ENCODE measurements at places on chromosomes 2 and 18.

DNA sequence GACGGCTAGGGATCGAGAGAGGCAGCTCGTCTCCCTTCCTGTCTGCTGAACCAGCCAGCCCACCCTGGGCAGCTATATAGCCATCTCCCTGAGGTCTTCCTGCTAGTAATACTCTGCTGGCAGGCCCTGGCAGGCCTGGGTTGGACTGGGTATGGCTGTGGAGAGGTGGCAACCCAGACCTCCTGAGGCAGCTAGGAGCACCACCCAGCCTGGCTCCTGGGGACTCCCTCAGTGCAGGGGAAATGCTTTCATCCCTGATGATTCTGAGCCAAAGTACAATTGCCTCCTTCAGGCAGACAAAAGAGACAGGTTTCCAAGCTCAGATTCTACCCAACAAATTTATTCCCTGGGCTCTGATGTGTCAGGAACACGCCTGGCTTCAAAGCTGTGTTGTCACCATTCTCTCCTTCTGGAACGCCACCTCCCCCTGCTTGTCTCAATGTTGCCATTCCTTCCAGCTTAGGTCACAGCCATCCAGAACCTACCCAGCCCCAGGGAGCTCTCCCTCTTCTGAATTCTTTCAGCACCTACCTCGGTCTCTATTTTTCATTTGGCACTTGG is 4.7 kb upstream of the DNAJB2 start:
- no peak for DNase-seq

GRCh38 chr2:240214790-240215675 is 74.6 kb upstream of the OTOS start:
- DNase-seq, result no peak

DNA sequence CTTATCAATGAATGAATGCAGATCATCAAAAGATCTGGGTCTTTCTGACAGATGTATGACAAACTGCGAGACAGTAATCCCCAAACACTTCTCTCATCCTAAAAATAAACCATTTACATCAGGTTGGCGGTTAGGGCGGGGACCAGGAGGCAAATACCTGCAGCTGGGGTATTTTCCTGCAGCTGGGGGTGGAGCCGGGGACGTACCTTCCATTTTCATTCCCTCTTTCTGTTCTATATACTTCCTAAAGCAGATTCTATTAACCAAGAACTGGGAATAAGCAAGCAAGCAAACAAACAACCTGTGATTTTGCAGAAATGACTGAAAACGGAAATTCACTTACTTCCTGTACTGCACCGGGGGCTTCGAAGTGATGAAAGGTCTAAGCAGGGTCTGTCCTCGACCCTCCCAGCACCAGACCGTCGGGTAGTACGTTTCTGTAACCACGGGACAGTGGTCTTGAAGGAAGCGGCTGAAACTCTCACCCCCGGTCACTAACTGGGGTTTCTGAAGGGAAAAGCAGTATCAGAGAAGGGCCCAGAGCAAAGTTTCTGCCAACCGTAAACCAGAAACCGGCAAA is 1.2 kb downstream of the ABHD3 start:
- no peak for DNase-seq

GRCh38 chr2:152523091-152523490 is 188.1 kb downstream of the FMNL2 start:
- no peak for DNase-seq

- DNase-seq, result no peak
Observed at GRCh38 chr18:24075767-24076597, 61.4 kb downstream of the TTC39C start.

DNA sequence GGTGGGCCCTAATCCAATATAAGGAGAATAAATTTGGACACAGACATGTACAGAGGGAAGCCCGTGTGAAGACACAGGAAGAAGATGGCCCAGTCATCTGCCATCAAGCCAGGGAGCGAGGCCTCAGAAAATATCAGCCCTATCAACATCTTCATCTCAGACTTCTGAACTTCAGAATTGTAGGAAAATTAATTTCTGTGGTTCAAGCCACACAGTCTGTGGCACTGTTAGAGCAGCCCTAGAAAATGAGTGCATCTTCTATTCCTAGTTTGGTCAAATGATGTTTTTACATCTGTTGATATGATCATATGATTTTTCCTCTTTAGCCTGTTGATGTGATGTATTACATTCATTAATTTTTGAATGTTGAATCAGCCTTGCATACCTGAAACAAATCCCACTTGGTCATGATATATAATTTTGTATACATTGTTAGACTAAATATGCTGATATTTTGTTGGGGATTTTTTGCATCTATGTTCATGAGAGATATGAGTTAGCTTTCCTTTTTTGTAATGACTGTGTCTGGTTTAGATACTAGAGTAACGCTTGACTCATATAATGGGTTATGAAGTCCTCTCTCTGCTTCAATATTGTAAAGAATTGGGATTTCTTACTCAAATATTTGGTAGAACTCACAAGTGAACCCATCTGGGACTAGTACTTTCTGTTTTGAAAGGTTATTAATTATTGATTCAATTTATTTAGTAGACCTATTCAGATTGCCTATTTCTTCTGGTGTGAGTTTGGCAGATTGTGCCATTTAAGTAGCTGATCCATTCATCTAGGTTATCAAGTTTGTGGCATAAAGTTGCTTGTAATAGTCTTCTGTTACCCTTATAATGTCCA is 451.4 kb downstream of the EIPR1 start:
- DNase-seq, result no peak

DNA sequence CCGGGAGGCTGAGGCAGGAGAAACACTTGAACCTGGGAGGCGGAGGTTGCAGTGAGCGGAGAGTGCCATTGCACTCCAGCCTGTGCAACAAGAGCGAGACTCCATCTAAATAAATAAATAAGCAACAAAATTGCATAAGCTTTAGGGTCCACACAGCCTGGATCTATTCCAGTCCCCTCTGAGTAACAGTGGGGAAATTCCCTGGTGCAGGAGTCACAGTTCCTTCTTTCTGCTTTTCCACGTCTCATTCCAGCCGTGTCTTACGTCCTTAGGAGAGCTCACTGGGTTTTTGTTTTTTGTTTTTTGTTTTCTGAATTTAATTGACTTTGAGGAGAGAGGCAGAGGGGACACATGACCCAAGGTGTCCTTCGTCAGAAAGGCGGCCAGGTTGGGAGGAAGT is 44.6 kb downstream of the B3GNT2 start:
- DNase-seq, result no peak

DNA sequence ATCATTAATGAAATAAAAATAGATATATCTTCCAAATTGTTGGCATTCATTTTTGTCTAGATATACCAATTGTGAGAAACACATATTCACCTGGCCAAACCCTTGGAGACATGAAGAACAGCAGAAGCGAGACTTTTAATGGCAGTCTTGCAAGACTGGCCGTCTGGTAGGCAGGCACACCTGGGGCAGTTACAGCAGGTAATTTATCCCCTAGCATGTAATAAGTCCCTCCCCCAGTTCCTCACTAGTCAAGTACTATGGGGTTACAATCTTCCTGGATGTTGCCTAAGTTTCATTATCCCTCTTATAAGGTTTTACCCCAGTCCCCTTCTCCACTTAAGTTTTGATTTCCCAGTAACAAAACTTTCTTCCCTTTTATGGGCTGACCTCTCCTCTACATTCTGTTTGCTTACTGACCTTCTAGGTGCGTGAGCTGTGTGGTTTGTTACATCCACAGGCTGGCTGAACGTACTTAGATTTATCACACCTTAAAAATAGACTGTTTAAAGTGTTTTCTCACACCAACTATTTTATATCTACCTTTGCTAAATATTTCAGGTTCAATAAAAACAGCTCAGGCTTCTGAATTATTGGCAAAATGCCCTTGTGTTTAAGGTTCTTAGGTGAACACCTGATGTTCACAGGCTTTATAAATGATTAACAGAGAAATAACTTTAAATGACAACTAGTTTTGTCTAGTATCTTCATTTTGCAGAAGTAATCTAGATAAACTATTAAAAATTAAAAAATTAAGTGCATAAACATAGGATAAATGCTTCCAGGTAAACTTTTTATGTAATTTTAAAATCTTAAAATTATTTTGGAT is 365.0 kb upstream of the TFPI start:
- DNase-seq, result no peak

- DNase-seq, result peak; percentile 24
Observed at GRCh38 chr2:225041851-225042799, at the start of gene DOCK10. Gene DOCK10 (minus strand): TSS chr2:225042468. CDS start chr2:225042374, 94 bp downstream.

GRCh38 chr2:159131914-159132281 is 154.6 kb downstream of the WDSUB1 start:
- no peak for DNase-seq

DNA sequence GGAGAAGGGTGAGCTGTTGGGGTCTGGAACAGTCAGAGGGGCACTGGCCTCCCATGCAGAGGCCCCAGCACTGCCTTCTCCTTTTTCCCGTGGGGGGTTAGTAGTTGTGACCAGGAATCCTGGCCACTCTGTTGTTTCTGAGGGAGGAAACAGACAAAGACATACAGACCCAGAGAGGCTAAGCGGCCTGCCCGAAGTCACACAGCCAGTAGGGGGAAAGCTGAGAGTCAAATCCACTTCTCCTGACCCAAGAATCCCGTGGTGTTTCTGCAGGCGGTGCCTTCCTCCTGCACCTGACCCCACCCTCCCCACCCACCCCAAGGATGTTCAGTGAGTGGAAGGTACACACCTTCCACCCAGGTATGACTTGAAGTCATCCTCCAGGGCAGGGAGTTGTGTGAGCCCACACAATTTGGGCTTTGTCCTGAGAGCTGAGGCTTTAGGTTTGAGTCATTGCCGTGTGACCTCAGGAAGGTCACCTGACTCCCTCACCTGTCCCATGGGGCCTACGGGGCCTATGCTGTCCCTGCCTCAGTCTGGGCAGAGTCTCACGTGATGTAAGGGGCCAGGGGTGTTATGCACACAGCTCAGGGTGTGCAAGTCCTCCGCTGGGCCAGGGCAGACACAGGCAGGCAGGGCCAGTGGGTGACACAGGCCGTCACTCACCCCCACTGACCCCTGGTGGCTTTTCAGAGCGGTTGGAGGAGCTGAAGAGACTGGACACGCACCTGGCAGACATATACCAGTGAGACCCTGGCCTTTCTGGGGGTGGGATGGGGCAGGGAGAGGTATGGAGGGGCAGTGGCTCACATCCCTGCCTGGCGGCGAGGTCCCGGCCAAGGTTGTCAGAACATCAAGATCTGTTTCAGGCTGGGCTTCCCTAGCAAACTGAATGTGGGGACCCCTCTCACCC is 5.0 kb downstream of the NT5DC4 start:
- no peak for DNase-seq

GRCh38 chr18:49639643-49640391 is 78.0 kb downstream of the LIPG start:
- no peak for DNase-seq

DNA sequence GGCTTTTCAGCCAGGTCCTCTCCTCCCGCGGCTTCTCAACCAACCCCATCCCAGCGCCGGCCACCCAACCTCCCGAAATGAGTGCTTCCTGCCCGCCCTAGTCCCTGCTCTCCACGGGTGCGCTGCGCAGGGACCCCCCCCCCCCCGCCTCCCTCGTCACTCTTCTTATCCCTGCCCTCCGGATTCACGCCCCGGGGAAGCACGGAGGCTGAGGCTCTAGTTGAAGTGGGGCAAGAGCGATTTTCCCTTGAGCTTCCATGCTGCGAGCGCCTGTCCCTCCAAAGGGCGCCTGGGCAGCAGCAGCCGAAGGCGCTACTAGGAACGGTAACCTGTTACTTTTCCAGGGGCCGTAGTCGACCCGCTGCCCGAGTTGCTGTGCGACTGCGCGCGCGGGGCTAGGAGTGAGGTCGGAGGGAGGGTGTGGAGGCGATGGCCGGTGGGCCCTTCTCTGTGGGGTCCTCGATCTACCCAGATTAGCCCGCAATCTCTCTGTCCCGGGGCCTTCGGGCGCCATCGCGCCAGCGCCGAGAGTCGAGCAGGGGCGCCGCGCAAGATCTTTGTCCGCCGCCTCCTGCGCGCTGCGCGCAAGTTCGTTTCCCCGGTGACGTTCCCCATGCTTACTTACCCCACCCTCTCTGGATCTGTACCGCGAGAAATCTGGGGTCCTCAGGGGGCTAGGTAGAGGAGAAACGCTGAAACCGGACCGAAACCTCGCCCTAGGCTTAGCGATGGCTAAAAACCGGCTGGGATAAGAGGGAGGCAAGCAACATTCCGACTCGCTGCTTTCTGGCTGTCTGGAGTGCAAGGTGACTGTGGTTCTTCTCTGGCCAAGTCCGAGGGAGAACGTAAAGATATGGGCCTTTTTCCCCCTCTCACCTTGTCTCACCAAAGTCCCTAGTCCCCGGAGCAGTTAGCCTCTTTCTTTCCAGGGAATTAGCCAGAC is 677 bp downstream of the GAD1 start:
- DNase-seq, result no peak

- DNase-seq, result no peak
Observed at GRCh38 chr18:48053881-48054816, 123.7 kb upstream of the SMAD2 start.

DNA sequence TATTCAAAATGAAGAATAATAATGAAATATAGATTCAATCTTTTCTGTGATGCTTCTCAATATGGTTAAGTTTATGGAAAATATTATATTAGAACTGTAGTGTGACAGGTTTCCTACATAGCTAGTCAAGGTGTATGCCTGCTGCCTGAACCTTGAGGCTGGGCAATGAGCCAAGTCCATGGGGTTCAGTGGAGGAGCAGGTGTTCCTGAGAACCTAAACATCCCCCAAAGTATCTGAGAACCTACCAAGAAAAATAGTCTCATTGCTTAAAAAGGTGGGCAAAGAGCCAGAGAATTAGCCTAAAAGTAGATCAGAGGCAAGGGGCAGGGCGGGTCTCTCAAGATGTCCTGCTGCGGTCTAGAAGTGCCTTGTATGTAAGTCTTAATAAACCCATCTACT is 185.9 kb upstream of the SPHKAP start:
- DNase-seq, result no peak

GRCh38 chr2:196113061-196113974 is 44.7 kb upstream of the DNAH7 start:
- no peak for DNase-seq

GRCh38 chr18:57022716-57023115 is 124.2 kb upstream of the BOD1L2 start:
- DNase-seq, result no peak

- DNase-seq, result no peak
Observed at GRCh38 chr18:41594582-41594981, 360.5 kb upstream of the PIK3C3 start.

GRCh38 chr2:239026711-239027361 is 179.0 kb downstream of the TWIST2 start:
- no peak for DNase-seq

- DNase-seq, result no peak
Observed at GRCh38 chr2:242040681-242041080, 171.2 kb downstream of the RTP5 start.

Measured in thymus (tissue), 14 donors.